ENCODE measurements at places on chromosomes 12 and 14.
A peak's percentile ranks its signal among the peaks of the same experiment; 100 is the strongest.

DNA sequence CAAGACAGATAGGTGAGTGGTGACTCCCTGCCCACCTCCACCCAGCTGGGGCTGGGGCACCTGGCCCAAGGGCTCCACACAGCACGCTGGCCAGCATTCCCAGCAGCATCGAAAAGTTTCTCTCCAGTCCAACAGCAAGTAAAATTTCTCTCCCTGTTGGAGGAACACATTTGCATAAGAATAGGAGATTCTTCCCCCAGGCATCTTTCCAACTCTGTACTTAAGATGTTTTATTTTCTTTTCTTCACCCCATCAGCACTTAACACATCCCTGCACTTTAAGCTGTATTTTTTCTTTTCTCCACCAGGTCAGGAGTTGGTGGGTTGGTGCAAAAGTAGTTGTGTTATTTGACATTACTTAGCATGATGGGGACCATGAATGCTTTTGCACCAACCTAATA is 47.2 kb downstream of the OR9K2 start:
- DNase-seq: no peak

- no peak for DNase-seq
Observed at GRCh38 chr12:18899678-18900317, 161.9 kb downstream of the CAPZA3 start.

DNA sequence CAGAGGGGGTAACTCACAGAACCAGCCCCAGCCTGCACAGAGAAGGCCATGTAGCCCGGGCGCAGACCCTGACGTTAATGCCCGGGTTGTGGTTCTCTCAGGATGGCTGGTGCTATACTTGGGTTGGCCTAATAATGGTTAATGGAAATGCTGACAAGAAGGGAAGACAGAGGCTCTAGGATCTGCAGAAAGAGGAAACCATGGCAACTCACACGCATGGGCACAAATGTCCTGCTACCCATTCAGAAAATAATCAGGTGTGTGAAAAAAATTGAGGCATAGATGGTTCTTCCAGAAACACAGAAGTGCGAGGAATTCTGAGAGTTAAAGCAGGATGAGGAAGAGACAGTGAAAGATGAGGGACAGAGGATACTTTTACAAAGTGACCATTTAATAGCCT is 33.8 kb downstream of the APPL2 start:
- DNase-seq: no peak

DNA sequence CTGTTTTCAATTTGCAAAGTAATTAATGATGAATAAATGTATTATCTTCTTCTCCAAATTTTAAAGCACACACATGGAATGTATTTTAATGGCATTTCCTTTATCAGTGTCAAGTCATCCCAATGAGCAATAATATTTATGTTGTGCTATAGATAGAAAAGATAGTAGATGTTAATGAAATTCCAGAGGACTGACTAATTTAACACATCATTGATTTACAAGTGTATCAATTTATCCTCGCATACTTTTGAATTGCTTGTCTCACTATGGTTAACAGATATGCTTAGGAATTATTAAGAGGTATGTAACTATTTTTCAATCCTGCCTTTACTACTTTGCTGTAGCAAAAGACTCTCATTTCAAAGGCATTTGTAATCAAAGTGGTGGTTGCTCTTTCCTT is 842.9 kb downstream of the SLC6A15 start:
- no peak for DNase-seq

DNA sequence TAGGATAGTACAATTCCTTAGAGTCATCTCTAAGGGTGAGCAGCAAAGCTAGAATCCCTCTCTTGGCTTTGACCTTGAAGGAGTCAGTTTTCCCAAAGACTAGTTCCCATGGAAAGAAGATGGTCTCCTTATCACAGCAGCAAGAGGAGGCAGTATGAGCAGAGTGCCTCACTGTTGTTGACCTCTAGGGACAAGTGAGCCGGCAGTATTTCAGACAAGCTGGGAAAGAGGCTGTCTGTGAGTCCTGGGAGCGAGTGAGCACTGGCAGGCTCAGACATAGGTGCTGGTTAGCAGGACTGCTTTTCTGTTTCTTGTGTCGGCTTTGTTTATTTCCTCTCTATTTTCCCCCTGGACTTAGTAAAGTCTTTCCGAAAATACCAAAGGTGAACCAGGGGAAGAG is 60.7 kb downstream of the NTF3 start:
- DNase-seq: no peak

- DNase-seq: no peak
Observed at GRCh38 chr14:30906752-30907658, 32.6 kb downstream of the COCH start.

DNA sequence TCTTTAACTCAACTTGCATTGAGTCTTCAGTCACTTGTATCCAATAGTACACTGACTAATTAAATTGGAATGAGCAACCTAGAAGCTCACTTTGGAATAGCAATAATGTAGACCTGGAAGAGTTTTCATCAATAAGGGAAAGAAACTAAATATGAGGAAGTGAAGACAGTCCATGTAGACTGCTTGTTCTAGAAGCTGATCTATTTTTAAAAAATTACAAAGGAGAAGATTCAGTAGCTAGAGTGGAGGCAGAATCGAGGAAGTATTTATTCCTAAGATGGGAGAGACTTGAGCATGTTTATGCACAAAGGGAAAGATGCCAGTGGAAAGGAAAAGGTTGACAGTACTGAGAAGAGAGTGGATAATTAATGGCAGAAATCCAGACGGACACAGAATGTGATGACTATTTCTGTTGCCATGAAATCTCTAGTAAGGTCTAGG is 156.3 kb upstream of the PDE3A start:
- peak; percentile 53 for DNase-seq

DNA sequence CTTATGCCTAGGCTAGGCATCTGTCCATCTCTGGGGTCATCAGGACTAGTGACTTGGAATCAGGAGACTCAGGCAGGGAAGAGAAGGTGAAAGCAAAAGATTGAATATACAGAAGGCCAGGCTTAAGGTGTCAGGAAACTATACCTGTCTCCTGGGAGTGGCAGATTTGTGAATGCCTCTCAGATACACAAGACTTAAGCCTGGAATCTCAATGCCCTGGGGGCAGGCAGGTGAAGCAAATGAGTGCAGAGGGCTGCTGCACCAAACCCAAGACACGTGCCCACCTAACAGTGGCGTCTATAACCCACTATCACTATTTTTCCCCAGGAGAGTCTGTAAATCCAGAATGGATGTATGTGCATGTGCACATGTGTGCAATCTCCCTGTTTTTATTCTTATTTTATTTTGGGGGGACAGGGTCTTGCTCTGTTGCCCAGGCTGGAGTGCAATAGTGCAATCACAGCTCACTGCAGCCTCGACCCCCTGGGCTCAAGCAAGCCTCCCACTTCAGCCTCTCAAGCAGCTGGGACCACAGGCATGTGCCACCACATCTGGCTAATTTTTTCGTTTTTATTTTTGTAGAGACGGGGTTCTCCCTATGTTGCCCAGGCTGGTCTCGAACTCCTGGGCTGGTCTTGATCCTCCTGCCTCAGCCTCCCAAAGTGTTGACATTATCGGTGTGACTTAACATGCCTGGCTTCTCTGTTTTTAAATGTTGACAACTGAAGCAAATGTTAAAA is 31.9 kb upstream of the FOS start:
- no peak for DNase-seq

- no peak for DNase-seq
Observed at GRCh38 chr12:57047981-57048380, 1.9 kb downstream of the MYO1A start.

DNA sequence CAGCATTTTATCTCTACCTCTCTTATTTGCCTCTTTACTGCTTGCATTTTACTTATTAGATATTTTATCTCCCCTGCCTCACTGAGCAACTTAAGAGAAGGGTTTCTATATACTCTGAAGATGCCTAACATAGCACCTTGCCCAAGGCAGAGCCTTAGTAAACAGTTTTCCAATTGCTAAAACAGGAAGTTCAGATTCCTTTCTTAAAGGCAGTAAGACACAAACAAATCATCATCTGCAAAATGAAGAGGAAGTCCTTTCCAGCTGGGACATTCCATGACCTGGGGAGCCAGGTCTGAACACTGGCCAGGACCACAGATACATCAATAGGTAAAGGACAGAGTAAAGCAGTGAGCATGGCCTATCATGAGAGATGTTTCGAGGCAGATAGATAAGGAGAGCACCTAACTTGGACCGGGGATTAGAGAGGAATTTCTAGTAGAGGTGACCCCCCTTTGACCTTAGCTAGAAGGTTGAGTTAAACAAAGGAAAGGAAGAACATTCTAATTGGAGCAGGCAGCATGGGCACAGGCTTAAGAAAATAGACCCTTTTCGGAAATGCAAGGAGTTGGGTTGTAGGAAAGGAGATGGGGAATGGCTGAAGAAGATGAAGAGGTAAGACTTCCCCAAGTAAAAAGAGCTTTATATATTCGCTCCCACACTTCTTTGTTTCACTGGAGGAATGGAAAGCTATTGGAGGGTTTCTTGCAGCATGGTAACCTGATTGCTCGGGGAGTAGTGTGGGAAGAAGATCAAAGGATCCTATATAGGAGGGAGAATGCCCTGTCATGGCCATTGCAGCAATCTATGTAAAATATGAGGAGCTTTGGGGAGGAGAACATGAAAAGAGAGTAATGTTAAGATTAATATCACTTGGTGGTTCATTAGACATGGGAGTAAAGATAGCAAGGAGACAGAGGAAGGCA is 94.8 kb downstream of the PHLDA1 start:
- DNase-seq: peak; percentile 30

DNA sequence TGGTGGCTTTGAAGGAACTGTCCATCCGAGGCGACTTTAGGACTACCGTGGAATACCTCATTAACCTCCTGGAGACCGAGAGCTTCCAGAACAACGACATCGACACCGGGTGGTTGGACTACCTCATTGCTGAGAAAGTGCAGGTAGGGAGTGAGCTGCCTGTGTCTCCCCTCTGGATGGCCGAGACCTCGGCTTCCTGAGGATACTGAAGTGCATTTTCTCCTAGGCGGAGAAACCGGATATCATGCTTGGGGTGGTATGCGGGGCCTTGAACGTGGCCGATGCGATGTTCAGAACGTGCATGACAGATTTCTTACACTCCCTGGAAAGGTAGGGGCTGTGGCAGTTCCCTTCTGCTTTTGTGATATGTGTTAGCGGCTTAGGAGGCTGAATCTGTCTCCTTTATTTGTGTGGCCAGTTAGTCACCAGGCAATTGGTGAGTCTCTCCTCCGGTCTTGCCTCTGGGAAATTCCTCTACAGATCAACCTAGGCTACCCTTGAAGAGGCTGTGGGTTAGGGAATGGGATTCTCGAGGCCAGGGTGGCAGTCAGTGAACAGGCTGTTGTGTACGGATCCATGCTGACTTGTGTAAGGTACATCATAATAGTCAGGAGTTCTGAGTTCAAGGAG is 75.3 kb downstream of the ACACB start:
- no peak for DNase-seq

DNA sequence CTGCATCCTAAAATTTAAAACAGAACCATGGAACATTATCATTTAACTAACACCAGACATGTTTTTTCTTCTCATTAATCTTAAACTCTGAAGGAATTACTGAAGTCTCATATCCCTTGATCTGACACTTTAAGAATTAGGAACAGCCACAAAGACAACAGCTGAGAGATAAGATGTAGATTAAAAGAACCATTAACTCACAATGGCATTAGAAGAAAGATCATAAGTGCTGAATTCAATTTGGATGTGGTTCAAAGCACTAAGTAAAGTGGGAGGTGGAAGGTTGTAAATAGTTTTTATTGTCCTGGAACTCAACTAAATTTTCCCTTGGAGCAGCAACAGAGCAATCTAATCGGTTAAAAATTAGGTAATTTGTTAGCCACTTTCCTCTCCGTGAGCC is 199.0 kb upstream of the ATP2B1 start:
- no peak for DNase-seq

GRCh38 chr12:85796001-85796400 is 40.2 kb downstream of the RASSF9 start:
- DNase-seq: no peak

GRCh38 chr12:5884285-5884684 is 60.8 kb downstream of the ANO2 start:
- DNase-seq: no peak

DNA sequence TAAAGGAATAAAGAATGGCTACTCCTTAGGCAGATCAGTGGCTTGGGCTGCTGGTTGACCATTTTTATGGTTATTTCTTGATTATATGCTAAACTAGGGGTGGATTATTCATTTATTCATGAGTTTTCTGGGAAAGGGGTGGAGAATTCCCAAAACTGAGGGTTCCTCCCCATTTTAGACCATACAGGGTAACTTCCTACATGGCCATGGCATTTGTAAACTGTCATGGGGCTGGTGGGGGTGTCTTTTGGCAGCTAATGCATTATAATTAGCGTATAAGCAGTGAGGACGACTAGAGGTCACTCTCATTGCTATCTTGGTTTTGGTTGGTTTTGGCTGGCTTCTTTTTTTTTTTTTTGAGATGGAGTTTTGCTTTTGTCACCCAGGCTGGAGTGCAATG is 25.6 kb upstream of the JPH4 start:
- no peak for DNase-seq

- DNase-seq: no peak
Observed at GRCh38 chr14:71165121-71166031, 258.1 kb downstream of the PCNX1 start.

- peak; percentile 66 for DNase-seq
Observed at GRCh38 chr14:93941293-93941910, 14.3 kb downstream of the FAM181A start.

DNA sequence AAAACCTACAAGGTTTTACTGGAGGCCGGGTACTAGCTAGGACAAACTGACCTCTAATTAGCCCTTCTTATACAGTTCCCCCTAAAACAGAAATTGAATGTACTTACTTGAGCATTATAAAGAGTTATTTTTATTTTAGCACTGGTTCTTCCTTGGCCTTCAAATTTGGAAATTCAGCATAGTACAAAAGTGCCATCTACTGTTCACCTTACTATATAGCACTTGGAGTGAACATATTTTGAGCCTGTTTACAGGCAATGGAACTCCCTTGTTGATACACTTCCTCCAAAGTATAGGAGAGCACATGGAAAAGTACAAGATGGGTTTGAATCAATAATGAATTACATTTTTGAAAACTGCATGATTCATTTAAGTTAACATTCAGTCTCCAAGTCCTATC is 3.9 kb upstream of the POC1B start:
- DNase-seq: peak; percentile 58

GRCh38 chr12:26152507-26153102 is 27.8 kb upstream of the BHLHE41 start:
- no peak for DNase-seq

- peak; percentile 59 for DNase-seq
Observed at GRCh38 chr12:110743571-110744093, 941 bp upstream of the PPP1CC start.

GRCh38 chr14:30874120-30874998 is at the start of gene COCH:
Gene COCH, plus strand, starts transcription at chr14:30874559. Its CDS starts 380 bp downstream, at chr14:30874939.
- peak; percentile 24 for DNase-seq

GRCh38 chr12:89355243-89356068 is 3.2 kb upstream of the DUSP6 start:
- DNase-seq: no peak

GRCh38 chr14:99602054-99602787 is 1.8 kb downstream of the CCDC85C start:
- peak; percentile 41 for DNase-seq

All from inflammatory macrophage treated with lipopolysaccharide for 4 hours (primary cell).